Activated CD4-positive, alpha-beta T cell treated with anti-CD3 and anti-CD28 coated beads for 36 hours (primary cell): ENCODE measurements at places on chromosomes 6 and 20.

- DNase-seq = no peak
These were observed 69.9 kb upstream of the PDE10A start for GRCh38 chr6:165732696-165733488.

DNA sequence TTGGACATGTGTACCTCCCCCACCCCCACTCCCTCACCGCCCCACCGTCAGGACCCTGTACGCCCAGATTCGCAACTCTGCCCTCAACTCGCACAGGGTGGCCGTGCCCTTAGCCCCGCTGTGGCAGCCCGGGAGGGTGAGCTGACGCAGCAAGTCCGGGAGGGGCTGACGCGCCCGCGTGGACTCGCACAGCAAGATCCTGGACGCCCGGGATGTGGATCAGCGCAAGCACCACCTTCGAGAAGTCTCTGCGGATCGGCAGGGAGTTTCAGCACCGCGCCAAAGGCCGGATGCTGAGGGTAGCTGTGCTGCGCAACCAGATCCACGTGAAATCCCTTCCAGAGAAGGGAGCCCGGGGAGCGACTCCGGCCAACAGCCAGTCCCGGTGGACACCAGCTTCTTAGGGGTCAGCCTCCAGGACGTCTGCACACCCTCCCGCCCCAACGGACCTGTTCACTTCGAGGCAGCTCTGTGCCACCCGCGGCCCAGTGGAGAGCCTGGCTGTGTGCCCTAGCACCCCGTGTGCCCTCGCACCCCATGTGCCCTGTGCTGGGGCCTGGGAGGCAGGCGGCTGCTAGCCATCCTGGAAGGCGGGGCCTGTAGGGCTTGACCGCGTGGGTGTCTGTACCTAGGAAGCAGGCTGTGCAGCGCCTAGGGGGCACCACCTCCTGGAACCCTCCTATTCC lies 6.7 kb upstream of the GJA10 start:
- DNase-seq = peak; percentile 30

- no peak for DNase-seq
These were observed 36.8 kb downstream of the TSPYL4 start for GRCh38 chr6:116217069-116217468.

GRCh38 chr6:117423754-117424153 lies 2.0 kb downstream of the ROS1 start:
- no peak for DNase-seq

DNA sequence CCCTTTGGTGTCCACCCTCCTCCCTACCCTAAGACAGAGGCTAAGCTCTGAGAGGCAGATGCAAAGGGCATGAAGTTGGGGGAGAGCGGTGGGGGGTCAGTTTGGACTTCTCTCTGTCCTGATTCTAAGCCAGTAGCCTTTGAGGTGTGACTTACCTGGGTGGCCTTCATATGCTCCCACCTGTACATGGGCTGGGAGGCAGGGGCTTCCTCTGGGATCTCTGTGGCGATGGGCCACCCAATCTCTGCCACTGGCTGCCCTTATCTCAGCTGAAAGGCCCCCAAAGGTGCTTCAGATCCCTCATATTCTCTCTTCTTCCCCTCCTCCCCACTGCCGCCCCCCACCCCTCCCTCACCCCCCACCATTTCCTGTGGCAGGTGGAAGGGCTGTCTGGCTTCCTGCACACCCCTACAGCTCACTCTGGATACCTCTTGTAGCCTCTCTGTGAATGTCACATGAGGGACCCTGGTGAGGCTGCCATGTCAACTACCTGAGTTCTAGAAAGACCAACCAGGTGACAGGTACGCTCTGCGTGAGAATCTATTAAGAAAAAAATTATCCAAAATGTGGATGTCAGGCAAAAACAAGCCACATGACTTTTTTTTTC lies 34.0 kb downstream of the PNLDC1 start:
- DNase-seq = no peak

- DNase-seq = peak; percentile 37
These were observed 19.8 kb downstream of the HLA-E start for GRCh38 chr6:30508890-30509736.
